Stimulated activated memory B cell treated with anti-CD40 and anti-IgM and Interleukin-4, amounts not matched to agents 10 μg/mL and 1 μg/mL and 100 μg/mL, for 72 hours (primary cell): ENCODE measurements at places on chromosomes 11 and 22.

- ATAC-seq: no peak
These were observed 2.2 kb downstream of the ME3 start for GRCh38 chr11:86670181-86670580.

- no peak for ATAC-seq
These were observed 67.6 kb downstream of the CDKN1C start for GRCh38 chr11:2818021-2818420.

DNA sequence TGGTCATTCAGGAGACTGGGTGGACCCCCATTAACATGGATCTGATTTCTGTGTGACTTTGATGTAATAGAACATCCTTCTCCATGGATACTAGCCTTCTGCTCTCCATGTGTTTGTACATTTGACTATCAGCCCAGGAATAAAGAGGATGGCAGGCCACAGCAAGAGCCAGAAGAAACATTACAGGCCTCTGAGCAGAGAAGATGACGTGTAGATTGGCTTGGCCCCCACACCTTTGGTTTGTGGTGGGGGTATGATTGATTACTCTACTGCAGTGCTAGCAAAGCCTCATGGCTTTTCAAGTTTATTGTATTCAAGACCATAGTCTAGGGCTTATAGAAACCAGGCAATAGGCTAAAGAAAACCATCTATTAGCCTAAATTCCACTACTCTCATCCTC, 77.0 kb downstream of the GRAMD1B start:
- ATAC-seq: no peak

DNA sequence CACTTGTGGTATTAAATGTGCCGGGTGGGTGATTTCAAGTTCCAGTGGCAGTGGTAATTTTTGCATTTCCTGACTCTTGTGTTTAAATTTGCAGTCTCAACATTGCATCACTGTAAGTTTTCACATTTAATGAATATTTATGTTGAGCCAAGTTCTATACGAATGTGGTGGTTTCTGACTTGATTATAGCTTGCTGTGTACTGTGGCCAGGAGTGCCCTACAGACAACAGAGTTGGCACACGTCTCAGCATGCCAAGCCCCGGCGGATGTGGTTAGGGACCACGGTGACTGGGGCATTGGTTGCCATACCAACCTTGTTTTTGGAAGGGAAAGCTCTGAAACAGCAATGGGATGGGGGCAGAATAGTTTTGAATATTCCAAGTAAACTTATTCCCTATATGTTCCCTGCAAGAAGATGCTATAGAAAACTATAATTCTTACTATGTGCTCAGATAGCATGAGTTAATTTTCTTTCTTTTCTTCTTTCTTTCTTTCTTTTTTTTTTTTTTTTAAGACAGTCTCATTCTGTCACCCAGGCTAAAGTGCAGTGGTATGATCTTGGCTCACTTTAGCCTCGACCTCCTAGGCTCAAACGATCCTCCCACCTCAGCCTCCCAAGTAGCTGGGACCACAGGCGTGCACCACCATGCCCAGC, 16.0 kb downstream of the ZNRF3 start:
- no peak for ATAC-seq

- ATAC-seq: no peak
These were observed 31.0 kb downstream of the FBLN1 start for GRCh38 chr22:45533703-45534102.
